Activated effector memory CD4-positive, alpha-beta T cell treated with anti-CD3 and anti-CD28 coated beads, Interleukin-2, amount 50 U/mL, for 16 hours (primary cell): ENCODE measurements at places on chromosomes 5 and 9.

GRCh38 chr5:68843624-68844364, 250.0 kb upstream of the SLC30A5 start:
- DNase-seq = no peak

DNA sequence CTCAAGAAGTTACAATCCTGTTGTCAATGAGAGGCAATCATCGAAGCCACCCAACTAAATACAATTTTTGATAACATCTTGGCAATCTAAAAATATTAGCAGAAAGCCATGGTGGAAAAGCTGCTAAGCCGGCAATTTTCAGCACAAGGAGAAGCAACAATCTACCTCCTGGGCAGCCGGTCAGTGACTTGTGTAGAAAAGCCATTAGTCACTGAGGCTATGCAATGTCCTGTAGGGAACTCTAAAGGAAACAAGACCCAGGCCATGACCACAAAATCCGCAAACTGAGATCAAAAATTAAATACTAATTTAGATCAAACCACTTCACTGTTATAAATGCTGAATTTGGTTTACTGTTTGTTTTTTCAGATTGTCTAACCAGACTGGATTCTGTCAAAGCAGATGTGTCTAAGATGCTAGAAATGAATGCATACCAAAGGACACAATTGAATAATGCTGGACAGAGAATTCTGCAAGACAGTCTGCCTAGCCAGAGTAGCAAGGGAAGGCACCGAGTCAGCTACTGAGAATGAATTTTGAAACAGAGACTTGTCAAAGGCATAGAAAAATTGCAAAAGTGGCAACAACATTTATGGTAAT, 384.8 kb downstream of the PRELID2 start:
- no peak for DNase-seq

GRCh38 chr9:132993511-132993939, 15.0 kb downstream of the GFI1B start:
- DNase-seq = no peak

DNA sequence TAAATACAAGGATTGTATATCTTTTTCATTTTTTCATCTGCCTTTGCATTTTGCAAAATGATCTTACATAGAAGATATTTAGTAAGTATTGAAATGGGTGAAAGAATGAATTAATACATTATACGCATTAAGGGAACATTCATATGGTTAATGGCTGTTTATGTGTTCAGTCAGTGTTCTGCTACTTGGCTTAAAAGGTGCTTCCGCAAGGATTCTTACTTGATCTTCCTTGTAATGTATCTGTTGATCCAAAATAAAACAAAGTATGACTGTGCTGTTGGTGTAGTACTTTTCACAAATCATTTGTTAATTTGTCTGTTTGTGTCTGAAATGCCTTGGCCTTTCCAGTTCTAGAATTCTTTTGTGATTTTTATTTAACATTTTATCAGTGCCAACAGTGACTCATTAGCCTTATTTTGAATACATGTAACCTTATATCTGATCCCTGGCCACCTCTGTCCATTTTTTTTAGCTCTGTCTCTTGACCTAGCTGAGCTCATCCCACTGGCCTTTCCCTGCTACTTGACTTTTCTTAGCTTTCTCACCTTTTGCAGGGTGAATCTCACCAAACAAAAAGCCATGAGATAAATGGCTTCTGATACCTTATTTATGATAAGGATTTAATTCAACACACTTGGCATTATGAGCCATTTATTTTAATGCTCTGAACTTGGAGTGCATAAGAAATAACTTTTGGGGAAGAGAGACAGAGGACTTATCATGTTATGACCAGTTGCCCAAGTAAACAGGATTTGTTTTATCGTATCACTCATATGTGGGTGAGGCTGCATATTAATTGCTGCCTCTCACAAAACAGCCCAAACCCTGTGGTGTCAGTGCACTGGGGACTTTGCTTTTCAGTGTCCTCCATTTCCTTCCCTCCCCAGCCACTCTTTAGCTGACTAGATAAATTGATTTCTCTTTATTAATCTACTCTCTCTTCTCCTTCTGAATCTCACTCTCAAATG, 340.3 kb downstream of the KDM4C start:
- no peak for DNase-seq

GRCh38 chr5:127331890-127332649, 41.5 kb downstream of the MEGF10 start:
- no peak for DNase-seq
